ENCODE measurements at places on chromosomes 4 and X. TPM values are rescaled to one million over a fixed set of nuclear protein-coding genes. Genes with fewer than 3 reads are reported as not detected.

Gene ITGB1BP2
- 0.58 TPM for polyA plus RNA-seq

Gene GYPA
- not detected for polyA plus RNA-seq

Gene SHROOM4
- polyA plus RNA-seq, result 8.3 TPM

Gene RPL36A
- polyA plus RNA-seq, result 1,715 TPM

Gene OCIAD2
- polyA plus RNA-seq, result 31.8 TPM

Gene NWD2
- polyA plus RNA-seq, result 0.51 TPM

Gene SUPT20HL2
- polyA plus RNA-seq, result not detected

Gene PTCHD1
- polyA plus RNA-seq, result not detected

Gene TBX22
- polyA plus RNA-seq, result not detected

Gene FHDC1
- polyA plus RNA-seq, result 1.5 TPM

Data from adipose tissue (tissue), 3 donors.